ENCODE measurements at places on chromosomes 11 and 22. TPM values are rescaled to one million over a fixed set of nuclear protein-coding genes. Genes with fewer than 3 reads are reported as not detected.

The MMP8 gene
- not detected for total RNA-seq

The SLC22A25 gene
- total RNA-seq, result not detected

The BTBD18 gene
- not detected for total RNA-seq

The OR51B6 gene
- total RNA-seq, result not detected

The CTSW gene
- total RNA-seq, result not detected

The MYO7A gene
- 0.27 TPM for total RNA-seq

The ATG13 gene
- 31.5 TPM for total RNA-seq

The MS4A4A gene
- not detected for total RNA-seq

The PGA3 gene
- not detected for total RNA-seq

The RASSF10 gene
- 3.6 TPM for total RNA-seq

The NTM gene
- total RNA-seq, result 51.7 TPM

Measured in foreskin keratinocyte (primary cell).